ENCODE measurements at places on chromosomes 6 and 20. TPM values are rescaled to one million over a fixed set of nuclear protein-coding genes. Genes with fewer than 3 reads are reported as not detected.

- DNase-seq: no peak
Observed at GRCh38 chr6:26133730-26134129, 46.5 kb downstream of the HFE start.

GRCh38 chr6:39962831-39963230 lies 28.6 kb upstream of the MOCS1 start:
- no peak for DNase-seq

- no peak for DNase-seq
Observed at GRCh38 chr6:15477746-15478145, 185.1 kb downstream of the DTNBP1 start.

GRCh38 chr6:155346957-155347356 lies 32.7 kb upstream of the TFB1M start:
- DNase-seq: no peak

- no peak for DNase-seq
Observed at GRCh38 chr6:170264086-170264485, 26.8 kb downstream of the DLL1 start.

- no peak for DNase-seq
Observed at GRCh38 chr6:130018744-130019325, 454 bp downstream of the L3MBTL3 start.

DNA sequence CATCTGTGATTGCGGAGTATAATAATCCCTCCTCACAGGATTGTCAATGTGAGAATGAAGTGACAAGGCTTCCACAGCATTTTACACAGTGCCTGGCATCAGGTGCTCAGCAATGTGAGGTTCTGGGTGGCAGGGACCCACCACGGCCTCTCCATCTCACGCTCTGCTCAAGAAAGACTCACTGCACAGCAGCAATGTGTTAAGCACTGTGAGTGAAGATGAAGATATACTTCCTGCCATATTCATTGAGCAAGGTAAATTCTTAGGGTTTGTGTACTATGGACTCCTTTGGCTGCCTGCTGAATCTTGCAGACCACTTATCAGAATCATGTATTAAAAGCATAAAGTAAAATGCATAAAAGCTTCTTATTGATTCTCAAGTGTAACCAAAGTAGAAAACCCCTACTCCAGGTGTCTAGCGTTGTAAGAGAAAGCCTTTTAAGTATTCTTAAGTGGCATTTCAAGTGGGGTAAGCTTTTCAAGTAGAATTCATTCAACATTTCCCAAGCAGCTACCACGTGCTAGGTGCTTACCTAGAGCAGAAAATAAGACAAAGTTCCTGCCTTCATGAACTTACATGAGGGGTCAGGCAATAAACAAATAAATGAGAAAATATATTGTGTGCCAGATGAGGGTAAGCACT lies 17.0 kb upstream of the MEP1A start:
- DNase-seq: no peak

DNA sequence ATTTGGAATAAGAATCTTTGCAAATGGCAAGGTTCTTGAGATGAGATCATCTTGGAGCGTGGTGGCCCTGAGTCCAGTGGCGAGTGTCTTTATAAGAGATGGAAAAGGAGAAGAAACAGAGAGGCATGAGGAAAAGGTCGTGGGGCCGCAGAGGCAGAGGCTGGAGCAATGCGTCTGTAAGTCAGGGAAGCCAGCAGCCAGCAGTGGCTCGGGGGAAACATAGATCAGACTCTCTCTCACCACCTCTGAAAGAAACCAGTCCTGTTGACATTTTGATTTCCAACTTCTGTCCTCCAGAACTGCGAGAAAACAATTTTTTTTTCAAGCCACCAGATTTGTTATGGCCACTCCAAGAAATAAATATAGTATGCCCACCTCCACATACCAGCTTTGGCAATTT lies 226.6 kb downstream of the TFAP2C start:
- DNase-seq: no peak

GRCh38 chr6:136411453-136412354 lies 122.1 kb upstream of the BCLAF1 start:
- peak; percentile 58 for DNase-seq

DNA sequence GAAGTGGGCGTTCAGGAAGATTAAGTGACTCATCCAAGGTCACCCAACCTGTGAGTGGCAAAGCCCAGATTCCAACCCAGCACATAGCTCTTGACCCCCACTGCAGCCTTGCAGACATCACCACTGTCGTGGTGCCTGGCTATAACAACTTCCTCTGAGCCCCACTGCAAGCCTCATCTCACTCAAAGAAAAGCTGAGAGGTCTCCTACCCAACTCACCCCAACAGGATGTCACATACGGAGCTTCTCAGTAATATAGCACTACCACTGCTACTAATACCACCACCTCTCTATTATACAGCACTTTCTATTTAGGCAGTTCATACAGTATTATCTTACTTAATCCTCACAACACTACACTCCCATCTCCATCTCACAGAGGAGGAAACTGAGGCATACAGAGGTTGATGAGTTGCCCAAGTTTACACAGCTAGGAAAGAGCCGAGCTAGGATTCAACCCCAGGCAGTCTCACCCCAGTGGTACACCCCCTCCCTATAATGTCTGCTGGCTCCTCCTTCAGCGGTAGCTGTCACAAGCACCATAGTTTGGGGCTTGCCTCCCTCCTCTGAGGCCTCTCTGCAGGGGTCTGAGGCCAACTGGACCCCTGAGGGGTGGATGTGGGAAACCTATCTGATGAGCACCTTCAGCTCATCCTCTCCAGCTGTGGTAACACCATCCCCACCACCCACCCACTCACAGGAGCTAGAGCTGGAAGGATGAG lies 19.5 kb downstream of the TFEB start:
- DNase-seq: no peak

DNA sequence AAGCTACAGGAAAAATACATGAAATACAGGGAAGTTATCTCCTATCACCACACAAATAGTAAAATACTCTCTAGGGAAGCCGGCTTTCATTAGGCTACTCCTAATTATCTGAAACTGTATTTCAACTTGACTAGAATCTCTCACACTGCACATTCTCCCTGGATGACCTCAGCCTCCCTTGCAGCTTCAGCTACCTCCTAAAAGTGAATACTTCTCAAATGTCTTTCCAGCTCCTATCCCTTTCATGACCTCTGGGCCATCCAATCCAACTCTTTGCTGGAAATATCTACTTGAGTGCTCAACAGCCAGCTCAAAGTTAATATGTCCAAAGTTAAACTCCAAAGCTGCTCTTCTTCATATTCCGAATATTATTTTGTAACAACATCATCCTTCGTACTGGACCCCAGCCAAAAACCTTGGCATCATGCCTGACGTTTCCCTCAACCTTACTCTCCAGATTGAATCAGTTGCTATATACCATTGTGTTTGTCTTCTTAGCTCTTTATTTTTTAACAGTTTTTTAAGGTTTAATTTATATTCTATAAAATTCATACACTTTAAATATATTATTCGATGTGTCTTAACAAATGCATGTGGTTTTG lies 29.4 kb upstream of the KIF6 start:
- DNase-seq: no peak

GRCh38 chr6:50213146-50213545 lies 163.4 kb upstream of the DEFB112 start:
- no peak for DNase-seq

DNA sequence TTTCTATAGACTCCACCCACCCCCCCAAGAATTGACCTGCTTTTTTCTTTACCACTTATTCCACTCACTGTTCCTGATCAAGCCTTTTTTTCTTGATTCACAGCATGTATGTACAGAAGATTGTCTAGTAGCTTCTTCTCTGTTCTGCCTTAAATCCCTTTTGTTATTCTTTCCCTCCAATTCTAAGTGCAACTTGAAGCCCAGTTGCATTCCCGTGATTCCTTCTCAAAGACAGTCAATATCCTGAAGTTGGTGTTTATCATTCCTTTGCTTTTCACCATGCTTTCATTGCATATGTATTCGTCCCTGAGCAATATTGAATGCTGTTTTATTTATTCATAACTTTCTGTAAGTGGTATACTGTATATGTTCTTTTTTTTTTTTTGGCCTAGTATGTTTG lies 21.0 kb downstream of the XRN2 start:
- DNase-seq: no peak

DNA sequence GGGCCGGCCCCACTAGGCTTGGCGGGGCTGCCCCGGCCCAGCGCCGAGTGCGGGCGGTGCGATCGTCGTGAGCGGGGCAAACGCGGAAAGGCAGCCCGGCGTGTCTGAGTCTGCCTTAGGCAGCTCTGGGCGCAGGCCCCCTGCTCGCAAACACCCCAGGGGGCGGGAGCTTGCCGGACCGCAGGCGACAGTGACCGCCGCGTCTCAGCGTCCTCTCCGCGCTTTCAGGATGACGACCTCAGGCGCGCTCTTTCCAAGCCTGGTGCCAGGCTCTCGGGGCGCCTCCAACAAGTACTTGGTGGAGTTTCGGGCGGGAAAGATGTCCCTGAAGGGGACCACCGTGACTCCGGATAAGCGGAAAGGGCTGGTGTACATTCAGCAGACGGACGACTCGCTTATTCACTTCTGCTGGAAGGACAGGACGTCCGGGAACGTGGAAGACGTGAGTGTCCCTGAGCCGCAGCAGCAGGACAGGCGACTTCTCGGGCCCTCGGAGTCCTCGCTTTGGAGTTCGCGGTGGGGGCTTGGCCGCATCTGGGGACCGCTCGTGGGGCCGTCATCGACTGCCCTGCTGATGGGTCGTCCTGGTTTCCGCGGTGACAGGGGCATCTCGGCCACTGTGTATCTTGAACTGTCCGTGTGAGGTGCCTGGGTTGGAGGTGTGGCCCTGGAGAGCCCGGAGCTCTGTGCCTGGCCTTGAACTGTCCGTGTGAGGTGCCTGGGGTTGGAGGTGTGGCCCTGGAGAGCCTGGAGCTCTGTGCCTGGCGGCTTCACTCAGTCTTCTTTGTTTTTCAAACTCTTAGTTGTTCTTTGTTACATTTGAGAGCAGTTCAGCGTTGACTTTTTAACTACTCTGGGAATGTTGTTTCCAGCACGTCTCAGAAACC lies 786 bp downstream of the ADRM1 start:
- DNase-seq: peak; percentile 55

GRCh38 chr6:118354641-118355040 lies 193.5 kb upstream of the PLN start:
- no peak for DNase-seq

- DNase-seq: no peak
Observed at GRCh38 chr6:108242721-108243120, 18.1 kb downstream of the SNX3 start.

GRCh38 chr6:85449388-85449817 lies 480 bp upstream of the NT5E start:
- DNase-seq: peak; percentile 31

DNA sequence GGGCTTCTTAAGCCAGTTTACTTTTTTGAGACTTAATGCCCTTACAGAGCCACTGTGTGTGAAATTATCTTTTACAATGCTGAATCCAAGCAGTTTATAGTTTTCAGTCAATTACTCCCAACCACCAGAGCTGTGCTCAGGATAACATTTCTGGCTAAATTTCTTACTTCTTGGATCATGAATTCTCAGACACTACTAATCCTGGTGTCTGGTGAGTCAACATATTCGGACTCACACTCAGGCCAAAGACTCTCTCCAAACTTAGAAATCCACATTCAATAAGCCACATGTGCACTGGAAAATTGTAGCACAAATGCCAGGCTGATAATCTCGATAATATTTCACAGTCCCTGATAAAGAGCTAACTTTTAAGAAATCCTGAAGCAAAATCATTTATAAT lies 49.0 kb downstream of the PTPRT start:
- no peak for DNase-seq

DNA sequence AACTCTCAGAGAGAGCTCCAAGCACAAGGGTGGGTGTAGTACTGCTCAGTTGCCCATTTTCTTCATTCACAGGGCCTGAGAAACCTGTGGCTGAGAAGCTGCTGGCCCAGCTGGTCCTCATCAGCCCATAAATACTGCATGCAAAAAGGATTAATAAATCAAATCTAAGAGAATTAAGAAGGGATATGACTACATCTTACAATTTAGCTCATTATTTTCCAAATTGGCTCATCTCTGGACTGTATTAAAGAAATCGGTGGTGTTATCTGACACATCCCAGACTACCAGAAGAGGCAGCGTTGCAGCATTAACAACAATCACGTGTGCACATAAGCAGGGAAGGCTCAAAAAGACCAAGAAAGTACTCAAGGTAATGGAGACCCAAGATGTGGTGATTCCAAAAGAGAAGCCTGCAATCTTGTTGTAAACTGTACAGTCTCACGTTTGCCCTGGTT lies 90.7 kb downstream of the CD24 start:
- DNase-seq: no peak

- DNase-seq: no peak
Observed at GRCh38 chr6:107192830-107193229, 77.5 kb upstream of the BEND3 start.

DNA sequence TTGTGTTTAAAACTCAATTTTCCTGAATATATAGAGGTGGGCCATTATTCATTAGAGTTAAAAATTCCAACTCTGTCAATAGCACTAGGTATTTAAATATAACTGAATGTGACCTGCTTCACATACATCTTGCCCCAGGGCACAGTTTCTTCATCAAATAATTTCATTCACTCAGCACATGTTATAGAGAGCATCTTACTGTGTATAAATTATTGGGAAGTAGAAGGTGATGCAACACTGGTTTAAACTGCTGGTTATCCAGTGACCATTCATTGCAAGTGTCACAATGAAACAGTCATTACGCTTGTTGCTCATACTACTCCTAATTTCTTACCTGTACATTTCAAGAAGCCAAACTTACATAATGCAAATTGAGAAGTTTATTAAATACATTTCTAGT lies 93.4 kb downstream of the KHDRBS2 start:
- no peak for DNase-seq

DNA sequence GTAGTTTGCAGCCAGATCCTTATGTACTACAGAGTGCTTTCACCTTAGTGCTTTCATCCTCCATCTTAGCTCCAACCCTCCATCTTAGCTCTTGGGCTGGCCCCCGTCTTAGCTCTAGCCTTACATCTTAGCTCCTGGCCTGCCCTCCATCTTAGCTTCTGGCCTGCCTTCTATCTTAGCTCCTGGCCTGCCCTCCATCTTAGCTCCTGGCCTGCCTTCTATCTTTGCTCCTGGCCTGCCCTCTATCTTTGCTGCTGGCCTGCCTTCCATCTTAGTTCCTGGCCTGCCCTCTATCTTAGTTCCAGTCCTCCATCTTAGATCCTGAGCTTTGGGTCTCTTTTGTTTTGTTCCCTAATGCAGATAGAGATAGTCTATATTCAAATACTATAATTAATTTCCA lies 22.0 kb downstream of the GNAS start:
- DNase-seq: no peak

- no peak for DNase-seq
Observed at GRCh38 chr20:41776421-41776820, 158.2 kb upstream of the CHD6 start.

ENPP4 gene
- polyA plus RNA-seq: 14.4 TPM

ARFRP1 gene
- 60.6 TPM for polyA plus RNA-seq

HIVEP2 gene
- 1.9 TPM for polyA plus RNA-seq

OR2J3 gene
- polyA plus RNA-seq: not detected

HTR1E gene
- not detected for polyA plus RNA-seq

CASS4 gene
- 1.5 TPM for polyA plus RNA-seq

POPDC3 gene
- 0.24 TPM for polyA plus RNA-seq

C20orf204 gene
- 0.91 TPM for polyA plus RNA-seq

SLC32A1 gene
- polyA plus RNA-seq: not detected

ECT2L gene
- not detected for polyA plus RNA-seq

RCAN2 gene
- polyA plus RNA-seq: 4.9 TPM

IPCEF1 gene
- polyA plus RNA-seq: 0.45 TPM

PEX6 gene
- polyA plus RNA-seq: 17.8 TPM

GHRH gene
- not detected for polyA plus RNA-seq

BMP6 gene
- 0.22 TPM for polyA plus RNA-seq

SSTR4 gene
- polyA plus RNA-seq: 0.16 TPM

NRSN1 gene
- polyA plus RNA-seq: not detected

PHACTR1 gene
- 3.8 TPM for polyA plus RNA-seq

FRK gene
- polyA plus RNA-seq: 2.9 TPM

Measured in small intestine (tissue), 16 donors.